ENCODE measurements at places on chromosomes 13 and 19. TPM values are rescaled to one million over a fixed set of nuclear protein-coding genes. Genes with fewer than 3 reads are reported as not detected.

Gene DOCK6
- total RNA-seq, result 17.0 TPM

Gene CEACAM20
- total RNA-seq, result not detected

Gene ZSCAN5A
- total RNA-seq, result 5.9 TPM

Gene SIGLEC9
- 0.44 TPM for total RNA-seq

Gene NUMBL
- 29.7 TPM for total RNA-seq

Gene GNG7
- under 0.01 TPM for total RNA-seq

Gene ZNF729
- under 0.01 TPM for total RNA-seq

Gene ADGRE3
- total RNA-seq, result under 0.01 TPM

Gene CAMSAP3
- total RNA-seq, result not detected

Gene TNFRSF19
- 11.9 TPM for total RNA-seq

Gene PRDX2
- 232 TPM for total RNA-seq

Gene SULT2B1
- not detected for total RNA-seq

Gene GJA3
- 0.44 TPM for total RNA-seq

Gene ZNF793
- 1.4 TPM for total RNA-seq

Gene SIX5
- 7.0 TPM for total RNA-seq

Gene CCDC122
- total RNA-seq, result 9.1 TPM

Gene SIGLEC8
- total RNA-seq, result not detected

Gene JSRP1
- total RNA-seq, result not detected

Gene PABPC3
- 0.11 TPM for total RNA-seq

Gene SCN1B
- total RNA-seq, result 4.1 TPM

Gene PCDH20
- total RNA-seq, result not detected

Gene STARD13
- total RNA-seq, result 29.1 TPM

Gene MBD3L2
- total RNA-seq, result not detected

Gene ZNF677
- 11.6 TPM for total RNA-seq

Gene MAB21L1
- under 0.01 TPM for total RNA-seq

Gene SLITRK6
- 0.22 TPM for total RNA-seq

Gene TSHZ3
- total RNA-seq, result 14.0 TPM

Gene NLRP5
- not detected for total RNA-seq

Gene ZNF497
- 0.89 TPM for total RNA-seq

Gene OR10H1
- total RNA-seq, result not detected

Gene LILRA5
- total RNA-seq, result not detected

Gene CLDN10
- not detected for total RNA-seq

Gene ZNF723
- not detected for total RNA-seq

Gene OVOL3
- total RNA-seq, result not detected

Gene ATXN8OS
- not detected for total RNA-seq

Gene RAB3A
- 0.89 TPM for total RNA-seq

Gene TGFB1
- 8.7 TPM for total RNA-seq

Gene EDNRB
- total RNA-seq, result 9.7 TPM

Gene TEX101
- not detected for total RNA-seq

Gene MCEMP1
- not detected for total RNA-seq

Gene FBXO46
- 5.6 TPM for total RNA-seq

Gene ZNF726
- total RNA-seq, result 2.9 TPM

Gene SIGLEC5
- total RNA-seq, result not detected

Gene KCTD12
- total RNA-seq, result 5.0 TPM

Gene MED26
- 5.2 TPM for total RNA-seq

Gene ERICH6B
- not detected for total RNA-seq

Gene CEBPG
- total RNA-seq, result 63.0 TPM

Gene C19orf85
- not detected for total RNA-seq

Gene MYH14
- not detected for total RNA-seq

Gene LGALS4
- not detected for total RNA-seq

Gene ZNF835
- 0.44 TPM for total RNA-seq

Gene EIF3K
- 436 TPM for total RNA-seq

Gene P2RY11
- 3.9 TPM for total RNA-seq

Gene FCER2
- total RNA-seq, result not detected

Gene ZNF471
- 2.3 TPM for total RNA-seq

Gene TNNI3
- total RNA-seq, result not detected

Gene PCDH9
- total RNA-seq, result 3.6 TPM

Gene ZNF675
- total RNA-seq, result 6.3 TPM
